Astrocyte of the hippocampus (primary cell): ENCODE measurements at places on chromosomes 7 and 10.

DNA sequence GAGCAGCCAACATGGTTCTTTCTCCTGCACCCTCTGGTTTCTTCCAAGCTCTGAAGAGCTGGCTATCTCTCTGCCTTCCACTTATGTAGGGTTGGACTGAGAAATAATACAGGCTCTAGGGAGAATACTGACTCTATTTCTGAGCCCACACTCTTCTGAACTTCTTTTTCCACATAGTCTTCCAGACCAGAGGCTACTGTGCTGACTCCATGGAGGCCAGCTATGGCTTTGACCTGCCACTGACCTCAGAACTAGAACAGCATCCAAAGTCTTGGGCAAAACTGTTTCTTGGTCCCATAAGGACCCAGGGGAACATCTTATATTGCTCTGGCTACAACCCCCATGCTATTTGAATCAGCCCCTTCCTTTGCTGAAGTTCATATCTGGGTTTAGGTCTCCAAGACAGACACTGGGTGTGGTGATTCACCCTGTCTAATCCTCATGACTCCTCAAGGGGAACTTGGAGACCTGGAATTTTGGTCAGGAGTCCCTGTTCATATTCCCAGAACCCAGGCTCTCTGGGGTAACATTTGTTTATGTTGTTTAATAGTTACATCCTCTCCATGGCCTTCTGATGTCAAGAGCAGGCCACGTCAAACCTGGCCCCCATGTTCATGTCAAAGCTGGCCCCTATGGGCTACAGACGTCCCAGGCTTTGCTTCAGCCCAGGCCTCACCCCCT, 12.1 kb upstream of the PLAU start:
- DNase-seq, result no peak

DNA sequence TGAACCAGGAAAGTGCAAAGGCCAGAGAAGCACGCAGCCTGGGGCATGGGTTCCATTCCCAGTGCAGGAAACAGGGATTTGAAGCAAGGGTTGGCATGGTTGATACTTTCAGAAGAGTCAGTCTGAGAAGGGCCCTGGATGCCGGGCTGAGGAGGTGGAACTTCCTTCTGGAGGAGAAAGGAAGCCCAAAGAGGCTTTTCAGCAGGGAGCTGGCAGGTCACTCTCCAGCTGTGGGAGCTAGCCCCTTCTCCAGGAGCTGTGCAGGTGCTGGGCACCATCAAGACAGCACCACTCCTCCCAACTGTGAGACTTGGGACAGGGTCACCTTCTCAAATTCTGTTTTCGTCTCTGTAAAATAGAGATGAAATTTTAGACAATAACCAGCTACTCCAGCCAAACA, 169.8 kb downstream of the ZNF248 start:
- DNase-seq, result no peak

GRCh38 chr7:139711991-139712743, 65.6 kb downstream of the HIPK2 start:
- DNase-seq, result no peak

DNA sequence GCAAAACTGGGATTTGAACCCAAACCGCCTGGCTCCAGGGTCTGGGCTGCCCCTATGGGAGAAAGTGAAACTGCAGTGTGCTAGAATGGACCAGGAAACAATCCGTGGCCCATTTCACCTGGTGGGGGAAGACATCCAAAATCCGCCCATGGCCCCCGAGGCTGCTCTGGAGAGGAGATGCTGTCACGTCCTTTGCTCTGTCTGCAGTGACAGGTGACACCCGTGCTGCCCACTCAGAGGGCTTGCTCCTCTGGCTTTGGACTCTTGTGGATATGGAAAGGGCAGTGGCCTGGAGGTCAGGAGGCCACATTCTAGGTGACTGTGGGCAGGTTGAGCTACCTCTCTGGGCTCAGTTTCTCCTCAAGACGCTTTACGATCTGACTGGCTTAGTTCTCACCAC, 151.2 kb upstream of the GPR26 start:
- no peak for DNase-seq

- peak; percentile 83 for DNase-seq
These were observed 443.2 kb upstream of the SEMA3A start for GRCh38 chr7:84637568-84638338.

GRCh38 chr7:54678763-54679489, 80.1 kb downstream of the SEC61G start:
- no peak for DNase-seq

DNA sequence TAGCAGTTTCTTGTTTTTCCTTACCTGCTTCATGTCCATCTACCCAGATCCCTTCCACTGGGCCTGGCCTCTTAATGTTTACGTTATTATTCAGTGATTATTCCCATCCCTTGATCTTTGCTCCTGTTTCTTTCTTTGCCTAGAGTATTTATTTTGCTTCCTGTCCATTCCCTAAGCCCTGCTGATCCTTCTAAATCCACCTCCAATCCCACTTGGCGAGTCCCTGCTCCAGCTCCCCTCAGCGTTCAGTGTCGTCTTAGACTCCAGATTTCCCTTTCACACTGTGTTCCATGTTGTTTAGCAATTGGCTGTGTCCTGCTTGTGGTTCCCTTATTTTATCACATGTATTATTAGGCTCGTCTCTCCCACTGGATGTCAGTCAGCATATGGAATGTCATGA, 7.3 kb downstream of the PPP2R2D start:
- DNase-seq, result no peak

GRCh38 chr10:61110188-61110844, 166.3 kb upstream of the RHOBTB1 start:
- DNase-seq, result no peak

DNA sequence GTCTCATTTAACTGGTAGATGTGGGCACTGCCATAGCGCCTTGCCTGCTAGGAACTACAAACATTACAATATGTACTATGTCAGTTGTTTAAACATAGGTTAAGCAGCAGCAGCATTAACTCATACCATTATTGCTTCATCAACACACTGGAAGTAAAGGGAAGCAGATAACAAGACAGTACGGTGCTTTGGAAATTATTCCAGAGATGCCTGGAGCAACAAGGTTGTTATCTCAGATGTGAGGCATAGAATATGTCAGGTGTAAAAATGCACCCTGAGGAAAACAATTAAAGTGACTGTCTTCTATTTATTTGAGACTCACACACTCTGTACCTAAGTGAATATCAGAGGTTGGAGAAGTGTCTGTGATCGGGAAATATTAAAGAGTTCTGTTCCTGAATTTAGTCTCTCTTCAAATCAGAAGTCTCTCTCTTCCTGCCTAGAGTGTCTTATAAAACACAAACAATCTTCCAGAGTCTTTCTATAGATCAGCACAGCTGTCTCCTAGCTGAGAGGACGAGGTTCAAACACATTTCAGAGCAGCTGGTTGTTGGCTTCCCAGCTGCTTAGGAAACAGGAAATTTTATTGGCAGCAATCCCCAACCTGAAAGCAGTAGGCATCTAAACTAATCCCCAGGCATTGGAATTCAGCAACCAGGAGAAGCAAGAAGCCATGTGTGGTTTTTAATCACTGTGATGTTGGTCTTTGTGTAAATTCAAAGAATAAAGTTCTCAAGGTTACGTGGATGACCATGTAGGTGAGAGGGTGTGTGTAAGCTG, 994.4 kb upstream of the LRRTM3 start:
- DNase-seq, result peak; percentile 5

DNA sequence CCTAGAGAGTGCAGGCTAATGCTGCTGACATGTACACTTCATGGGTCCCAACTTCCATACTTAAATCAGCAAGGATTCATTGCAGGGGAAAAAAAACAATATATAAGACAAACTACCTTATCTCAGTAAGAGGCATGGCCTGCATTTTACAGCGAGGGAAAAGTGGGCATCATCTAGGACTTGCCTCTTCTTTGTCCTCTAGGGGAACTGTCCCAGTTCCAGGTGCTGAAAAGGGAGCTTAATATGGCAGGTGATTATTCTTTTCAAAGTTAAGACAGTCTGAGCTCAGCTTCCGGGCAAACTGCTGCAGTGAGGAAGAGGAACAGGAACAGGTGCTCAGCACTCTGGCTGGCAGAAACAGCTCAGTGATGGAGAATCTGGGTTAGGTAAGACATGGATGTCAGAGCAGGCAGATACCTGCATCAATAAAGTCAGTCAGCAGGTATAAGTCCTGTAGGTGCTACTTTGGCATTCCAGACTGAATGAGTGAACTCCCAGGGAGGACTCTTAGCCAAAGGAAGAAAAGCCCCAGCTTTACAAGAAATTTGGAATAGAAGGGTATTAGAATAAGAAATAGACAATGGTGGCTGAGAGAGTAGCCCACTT, 147.2 kb downstream of the TMEM178B start:
- DNase-seq, result peak; percentile 59

DNA sequence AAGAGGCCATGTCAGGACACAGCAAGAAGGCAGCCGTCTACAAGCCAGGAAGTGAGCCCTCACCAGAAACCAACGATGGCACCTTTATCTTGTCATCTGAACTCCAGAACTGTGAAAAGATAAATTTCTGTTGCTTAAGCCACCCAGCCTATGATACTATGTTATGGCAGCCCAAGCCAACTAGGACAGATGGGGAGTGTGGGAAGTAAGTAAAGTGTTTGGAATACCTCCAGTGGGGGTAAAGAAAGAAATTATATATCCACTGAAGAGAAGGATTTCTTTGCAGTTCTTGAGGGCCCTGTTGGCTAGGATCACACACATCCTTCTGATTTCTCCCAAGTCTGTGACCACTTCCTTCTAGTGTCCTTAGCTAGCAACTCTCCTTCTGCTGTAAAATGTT, 384.4 kb downstream of the TNS3 start:
- no peak for DNase-seq

GRCh38 chr7:95922191-95922590, 149.8 kb downstream of the DYNC1I1 start:
- no peak for DNase-seq

DNA sequence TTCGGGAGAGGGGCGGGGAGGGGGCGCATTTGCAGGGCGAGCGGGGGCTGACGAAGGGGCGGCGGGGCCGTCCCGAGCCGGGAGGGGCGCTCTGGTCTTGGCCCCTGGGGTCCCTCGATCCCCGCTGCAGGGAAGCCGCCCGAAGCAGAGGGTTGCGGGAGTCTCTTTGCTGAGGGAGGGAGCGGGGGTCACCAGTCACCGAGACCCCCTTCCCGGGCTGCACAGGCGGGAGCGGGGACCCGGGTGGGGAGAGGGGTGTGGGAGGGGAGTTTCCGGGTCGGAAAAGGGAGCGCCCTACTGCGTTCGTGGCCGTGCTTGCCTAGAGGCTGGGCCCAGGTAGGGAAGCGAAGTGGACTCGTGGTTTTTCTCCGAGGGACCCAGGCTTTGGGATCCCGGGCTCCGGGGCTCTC, 422 bp downstream of the AP1S1 start:
- no peak for DNase-seq

- DNase-seq, result no peak
These were observed 40.0 kb downstream of the FIGNL1 start for GRCh38 chr7:50409856-50410745.

DNA sequence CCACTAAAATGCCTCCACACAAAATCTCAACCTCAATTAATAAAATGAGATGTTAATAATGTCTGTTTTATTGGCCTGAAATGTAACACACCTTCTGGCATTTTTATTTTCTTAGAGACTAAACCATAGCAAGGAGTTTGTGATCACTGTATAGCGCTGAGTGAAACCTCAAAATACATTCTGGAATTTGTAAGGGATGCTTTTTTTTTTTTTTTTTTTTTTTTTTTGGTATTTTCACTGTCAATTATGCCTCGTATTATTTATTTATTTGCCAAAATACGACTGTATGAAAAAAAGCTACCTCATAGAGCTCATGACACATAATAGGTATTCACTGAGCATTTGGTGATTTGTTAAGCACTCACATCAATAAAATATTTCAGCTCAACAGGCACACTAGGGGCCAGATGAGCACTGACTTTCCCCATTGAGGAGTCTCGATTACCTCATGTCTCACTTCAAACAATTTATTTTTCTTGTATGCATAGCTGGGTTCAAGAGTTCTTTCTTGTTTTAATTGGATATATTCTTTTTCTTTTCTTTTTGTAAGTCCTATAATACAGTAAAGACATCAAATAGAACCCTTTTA, 36.5 kb downstream of the SEMA3C start:
- no peak for DNase-seq

GRCh38 chr7:153566324-153566723, 485.9 kb upstream of the DPP6 start:
- DNase-seq, result no peak

DNA sequence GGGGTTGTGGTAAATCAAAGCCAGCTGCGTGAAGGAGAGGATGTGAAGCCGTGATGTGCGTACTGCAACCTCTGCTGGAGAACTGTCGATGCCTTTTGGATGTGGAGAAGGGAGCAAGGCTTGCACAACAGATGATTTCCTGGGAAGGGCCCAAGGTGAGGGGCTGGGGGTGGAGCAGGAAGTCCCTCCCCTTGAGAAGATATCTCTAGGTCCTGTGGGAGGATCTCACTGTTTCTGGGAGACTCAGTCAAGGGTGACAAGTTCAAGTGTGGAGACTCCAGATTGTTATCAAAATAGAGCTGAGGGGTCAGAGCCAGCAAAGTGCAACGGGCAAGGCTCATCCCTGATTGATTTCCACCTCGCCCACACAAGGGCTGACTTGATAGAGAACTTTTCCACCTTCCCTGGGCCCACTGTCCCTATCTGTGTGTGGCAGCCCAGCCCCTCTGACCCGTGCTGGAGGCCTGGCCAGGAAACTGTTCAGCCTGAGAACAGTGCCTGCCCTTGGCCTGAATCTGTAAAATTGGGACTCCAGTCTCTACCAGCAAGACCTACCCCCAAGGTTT, 55.0 kb downstream of the COL13A1 start:
- DNase-seq, result no peak

- no peak for DNase-seq
These were observed 3.3 kb downstream of the GOLGA7B start for GRCh38 chr10:97852840-97853405.

GRCh38 chr10:135132-135600, at the start of gene ZMYND11:
Gene ZMYND11 (plus strand): TSS chr10:135455. CDS start chr10:180013, 44,558 bp downstream.
- peak; percentile 89 for DNase-seq

DNA sequence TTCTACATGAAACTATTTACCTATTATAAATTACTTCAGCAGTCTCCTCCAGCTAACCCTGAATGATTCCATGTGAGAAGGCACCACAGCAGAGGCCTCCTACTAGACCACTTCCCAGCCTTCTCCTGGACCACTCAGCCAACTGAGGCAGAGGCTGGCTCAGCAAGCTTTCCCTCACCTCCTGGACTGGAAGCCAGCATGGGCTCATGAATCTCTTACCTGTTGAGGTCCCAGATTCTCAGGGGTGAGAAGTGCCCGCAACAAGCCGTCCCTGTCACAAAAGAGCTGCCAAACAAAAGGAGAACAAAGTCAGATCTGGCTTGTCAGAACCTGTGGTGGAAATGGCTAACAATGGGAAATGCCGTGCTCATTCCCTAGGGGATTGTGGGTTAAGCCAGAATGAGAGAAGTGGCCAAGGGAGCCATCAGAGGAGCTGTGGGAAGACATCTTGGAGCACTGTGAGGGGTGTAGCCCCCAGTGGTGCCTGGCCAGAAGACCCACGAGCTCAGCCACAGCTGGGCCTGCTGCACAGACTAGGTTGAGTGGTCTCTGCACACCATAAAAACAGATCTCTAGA, 36.5 kb downstream of the DPCD start:
- no peak for DNase-seq

DNA sequence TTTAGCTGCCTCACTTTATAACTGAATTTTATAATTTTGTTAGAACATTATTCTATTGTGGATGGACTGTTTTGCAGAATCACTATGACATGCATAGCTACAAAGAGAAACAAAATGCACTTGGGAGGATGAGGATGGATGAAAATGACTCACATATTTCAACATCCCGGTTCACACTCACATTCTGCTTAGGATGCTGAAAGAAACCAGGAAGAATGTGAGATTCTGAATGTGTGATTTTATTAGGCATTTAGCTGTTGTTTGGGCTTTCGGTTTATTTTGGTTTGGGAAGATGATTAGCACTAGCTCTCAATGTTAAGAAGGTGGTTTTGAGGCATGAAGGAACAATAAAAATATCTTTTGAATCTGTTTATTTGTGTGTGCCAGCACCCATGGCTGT, 235.5 kb downstream of the SEMA3E start:
- peak; percentile 25 for DNase-seq
